NCI-H226 (cell line): ENCODE measurements at places on chromosomes 12 and 14.

DNA sequence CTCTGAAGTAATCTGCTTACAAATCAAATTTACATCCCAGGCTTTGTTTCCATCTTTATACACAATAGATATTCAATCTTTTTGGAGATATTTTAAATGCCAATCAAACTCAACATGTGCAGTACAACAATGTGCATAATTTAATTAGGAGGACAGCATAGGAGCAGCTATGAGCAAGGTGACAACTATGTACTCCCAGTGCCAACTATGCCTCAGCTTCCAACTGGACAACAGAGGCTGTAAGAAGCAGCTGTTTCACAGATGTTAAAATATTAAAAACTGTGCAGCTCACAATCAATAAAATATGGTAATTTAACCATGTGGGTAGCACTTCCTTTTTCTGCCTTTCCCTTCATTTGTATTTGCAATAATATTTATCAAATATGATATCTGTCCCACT, 99.9 kb downstream of the ST8SIA1 start:
- DNase-seq = no peak

DNA sequence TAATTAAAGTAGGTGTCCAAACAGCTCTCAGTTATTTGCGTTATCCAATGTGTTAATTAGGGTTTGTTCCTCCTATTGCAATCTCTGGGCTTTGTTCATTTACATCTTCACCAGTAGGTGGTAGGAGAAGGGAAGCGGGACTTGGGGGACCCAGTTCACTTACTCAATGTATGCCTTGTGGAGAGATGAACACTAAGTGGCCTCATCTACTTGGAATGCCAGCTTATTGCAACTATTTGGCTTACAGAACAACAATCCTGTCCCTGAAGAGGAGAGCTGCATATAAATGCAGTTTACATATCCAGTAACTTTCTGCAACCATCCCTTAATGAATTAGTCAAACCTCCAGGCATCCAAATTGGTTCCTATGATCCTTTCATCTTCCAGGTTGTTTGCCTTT, 417.1 kb upstream of the CCDC196 start:
- no peak for DNase-seq

DNA sequence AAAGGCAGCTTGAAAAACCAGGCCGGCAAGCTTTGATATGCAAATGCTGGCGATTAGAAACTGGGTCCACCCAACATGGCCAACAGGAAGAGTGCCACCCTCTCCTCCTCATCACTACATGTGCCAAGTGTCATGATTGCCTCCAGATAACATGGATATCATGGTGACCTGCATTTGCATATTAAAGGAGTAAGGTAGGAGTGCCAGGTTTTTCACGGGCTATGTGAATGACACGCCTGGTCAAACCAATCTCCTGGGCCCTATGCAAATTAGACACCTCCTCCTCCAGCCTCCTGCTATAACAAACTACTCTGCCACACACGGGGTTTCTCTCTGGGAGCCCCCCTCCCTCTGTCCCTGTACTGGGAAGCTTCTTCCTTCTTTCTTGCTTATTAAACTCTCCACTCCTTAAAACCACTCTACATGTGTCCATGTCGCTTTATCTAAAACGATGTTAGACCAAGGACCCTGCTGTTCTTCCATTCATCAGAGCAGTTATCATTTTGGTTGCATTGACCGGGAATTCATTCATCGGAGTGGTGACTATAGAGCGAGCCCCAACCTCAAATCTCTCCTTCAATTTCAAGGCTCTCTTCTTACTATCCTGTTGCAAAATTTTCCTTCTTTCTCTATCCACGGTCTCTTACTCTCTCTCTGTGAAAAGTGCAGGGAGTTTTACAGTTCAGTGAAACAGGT, 27.5 kb downstream of the APOBEC1 start:
- no peak for DNase-seq

GRCh38 chr14:68427550-68427890, 365.3 kb downstream of the ZFP36L1 start:
- DNase-seq = no peak

GRCh38 chr12:50086148-50086547, 1.0 kb downstream of the SMARCD1 start:
- DNase-seq = no peak

DNA sequence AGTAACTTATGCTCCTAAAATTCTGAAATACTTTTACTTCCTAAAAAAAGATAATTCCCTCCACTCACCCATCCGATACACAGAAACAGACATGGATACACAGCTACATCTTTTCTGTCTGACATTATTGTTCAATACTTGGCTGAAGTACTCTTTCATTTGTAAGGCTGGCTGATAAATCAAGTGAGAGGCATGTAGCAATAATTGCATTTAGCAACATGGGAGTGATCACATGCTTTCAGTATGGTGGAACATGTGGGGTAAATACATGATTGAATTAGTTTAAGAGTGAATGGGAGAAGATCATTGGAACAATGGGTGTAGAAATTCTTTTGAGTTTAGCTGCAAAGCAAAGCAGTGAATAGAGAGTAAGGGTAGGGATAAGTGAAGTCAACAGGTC, 25.6 kb downstream of the PTPRQ start:
- no peak for DNase-seq

GRCh38 chr12:52316701-52317100, 4.5 kb downstream of the KRT83 start:
- no peak for DNase-seq

GRCh38 chr12:64125913-64126312, 96.2 kb downstream of the KICS2 start:
- DNase-seq = no peak

- DNase-seq = no peak
Measured at GRCh38 chr14:77579065-77579464, 37.4 kb downstream of the SPTLC2 start.

DNA sequence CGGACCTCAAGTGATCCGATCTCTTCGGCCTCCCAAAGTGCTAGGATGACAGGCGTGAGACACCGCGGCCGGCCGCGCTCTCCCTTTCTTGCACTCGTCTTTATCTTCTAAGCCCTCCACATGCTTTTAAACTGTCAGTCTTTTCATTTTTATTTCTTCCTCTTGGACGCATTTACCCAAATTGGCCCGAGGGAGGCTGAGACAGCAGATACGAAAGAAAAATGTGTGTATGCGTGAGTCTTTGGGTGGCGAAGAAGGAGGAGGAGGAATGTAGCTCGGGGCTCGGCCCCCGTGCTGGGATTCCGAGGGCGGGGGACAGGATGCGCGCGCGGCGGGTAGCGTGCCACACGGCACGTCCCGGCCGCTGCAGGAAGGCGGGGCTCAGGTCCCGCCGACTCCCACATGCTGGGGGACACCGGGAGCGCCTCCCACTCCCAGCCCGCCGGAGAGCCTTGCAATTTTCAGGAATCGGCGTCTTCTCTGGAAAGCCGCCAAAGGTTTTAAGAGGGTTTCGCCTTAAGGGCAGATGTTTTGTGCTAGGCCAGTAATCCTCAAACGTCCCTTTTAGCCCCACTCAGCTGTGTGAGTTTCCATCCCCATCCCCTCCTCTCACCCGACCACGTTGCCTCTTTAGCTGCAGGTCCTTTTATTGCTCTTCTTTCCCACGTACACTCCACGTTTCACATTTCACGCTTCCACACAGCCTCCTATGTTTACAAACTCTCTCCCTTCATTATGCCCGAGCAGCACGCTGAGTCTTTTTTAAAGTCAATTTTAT, 34.7 kb upstream of the SLC2A3 start:
- peak; percentile 96 for DNase-seq
